ENCODE measurements at places on chromosomes 7 and 10.

DNA sequence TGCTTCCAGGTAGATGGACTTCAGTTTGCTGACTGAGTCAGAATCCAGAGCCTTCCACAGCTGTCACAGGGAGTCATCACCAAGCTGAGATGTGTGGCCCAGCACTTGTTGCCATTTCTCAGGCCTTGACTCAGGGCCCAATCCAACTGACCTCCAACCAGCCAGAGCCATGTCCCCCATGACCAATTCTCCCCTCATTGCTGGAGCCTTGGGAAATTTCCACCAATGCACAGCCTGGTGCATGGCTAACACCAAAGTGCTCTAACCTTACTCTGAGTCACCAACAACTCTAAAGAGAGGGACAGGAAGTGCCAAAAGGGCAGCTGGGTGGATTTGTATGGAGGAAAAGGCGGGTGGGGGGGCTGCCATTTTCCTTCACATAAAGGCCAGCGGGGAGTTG lies 13.4 kb upstream of the GLI3 start:
- no peak for DNase-seq

DNA sequence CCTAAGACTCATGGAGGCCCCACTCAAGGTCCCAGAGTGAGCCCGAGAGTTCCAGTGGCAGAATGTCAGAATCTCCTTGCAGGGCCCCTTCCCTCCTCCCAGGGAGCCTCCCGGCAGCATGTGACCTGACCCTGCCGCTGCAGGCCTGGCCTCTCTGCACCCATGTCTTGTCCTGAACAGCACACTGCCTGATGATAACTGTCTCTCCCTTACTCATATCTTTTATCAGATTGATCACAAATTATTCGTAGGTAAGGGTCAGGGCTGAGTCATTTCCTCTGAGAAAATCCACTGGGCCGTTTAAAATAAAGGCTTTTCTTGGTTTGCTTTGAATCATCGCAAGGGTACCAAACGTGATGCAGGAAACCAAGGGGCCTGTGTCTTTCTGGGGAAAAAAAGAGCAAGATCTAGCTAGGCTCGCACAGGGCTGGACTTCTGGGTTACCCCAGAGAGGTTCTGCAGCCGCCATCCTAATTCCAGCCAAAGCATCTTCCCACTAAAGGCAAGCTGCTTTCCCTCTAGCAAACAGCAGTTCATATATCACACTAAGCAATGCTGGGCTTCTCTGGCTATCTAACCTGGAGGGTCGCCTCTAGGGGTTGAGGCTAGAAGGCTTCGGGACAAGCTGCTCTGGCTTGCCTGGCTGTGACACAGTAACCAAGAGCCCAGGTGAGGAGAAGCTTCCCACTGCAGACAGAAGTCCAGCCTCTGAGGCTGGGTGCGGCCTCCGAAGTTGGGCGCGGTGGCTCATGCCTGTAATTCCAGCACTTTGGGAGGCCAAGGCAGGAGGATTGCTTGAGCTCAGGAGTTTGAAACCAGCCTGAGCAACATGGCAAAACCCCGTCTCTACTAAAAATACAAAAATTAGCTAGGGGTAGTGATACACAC lies 104.9 kb downstream of the SPDYE5 start:
- no peak for DNase-seq

GRCh38 chr7:30973292-30973691 lies 9.5 kb downstream of the GHRHR start:
- no peak for DNase-seq

DNA sequence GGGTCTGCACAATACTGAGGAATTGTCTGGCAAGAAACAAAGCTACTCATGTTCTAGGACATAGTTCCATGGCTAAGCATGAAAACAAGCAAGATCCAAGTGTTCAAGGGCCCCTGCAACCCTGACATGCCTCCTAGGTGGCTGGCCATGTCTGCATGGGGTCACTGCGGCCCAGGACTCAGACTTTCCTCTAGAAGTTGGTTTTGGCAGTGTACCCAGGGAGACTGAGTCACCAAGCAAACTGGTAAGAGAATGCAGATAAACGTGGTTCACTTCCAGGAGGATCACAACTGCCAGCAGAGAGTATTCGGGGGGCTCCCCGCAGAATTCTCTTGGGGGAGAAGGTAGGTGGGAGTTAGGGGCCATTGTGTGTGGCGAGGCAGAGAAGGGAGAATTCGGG lies 7.4 kb upstream of the PFKFB3 start:
- DNase-seq = no peak

DNA sequence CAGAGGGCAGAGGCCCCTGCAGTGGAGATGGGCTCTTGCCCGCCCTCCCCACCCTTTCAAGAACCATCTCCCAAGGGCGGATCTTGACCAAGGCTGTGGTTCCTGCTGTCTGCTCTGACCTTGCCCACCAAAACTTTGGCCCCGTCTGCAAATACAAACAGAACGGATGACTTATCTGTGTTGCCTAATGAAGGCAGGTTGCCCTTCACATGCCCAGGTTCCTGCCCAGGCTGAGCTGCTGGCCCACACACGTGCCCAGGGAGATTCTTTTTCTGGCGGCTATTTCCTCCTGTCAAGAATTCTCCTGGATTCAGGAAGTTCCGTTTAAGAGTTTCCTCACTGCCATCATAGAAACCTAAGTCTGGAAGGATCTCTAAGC lies 78.3 kb downstream of the PROSER2 start:
- DNase-seq = peak; percentile 56

DNA sequence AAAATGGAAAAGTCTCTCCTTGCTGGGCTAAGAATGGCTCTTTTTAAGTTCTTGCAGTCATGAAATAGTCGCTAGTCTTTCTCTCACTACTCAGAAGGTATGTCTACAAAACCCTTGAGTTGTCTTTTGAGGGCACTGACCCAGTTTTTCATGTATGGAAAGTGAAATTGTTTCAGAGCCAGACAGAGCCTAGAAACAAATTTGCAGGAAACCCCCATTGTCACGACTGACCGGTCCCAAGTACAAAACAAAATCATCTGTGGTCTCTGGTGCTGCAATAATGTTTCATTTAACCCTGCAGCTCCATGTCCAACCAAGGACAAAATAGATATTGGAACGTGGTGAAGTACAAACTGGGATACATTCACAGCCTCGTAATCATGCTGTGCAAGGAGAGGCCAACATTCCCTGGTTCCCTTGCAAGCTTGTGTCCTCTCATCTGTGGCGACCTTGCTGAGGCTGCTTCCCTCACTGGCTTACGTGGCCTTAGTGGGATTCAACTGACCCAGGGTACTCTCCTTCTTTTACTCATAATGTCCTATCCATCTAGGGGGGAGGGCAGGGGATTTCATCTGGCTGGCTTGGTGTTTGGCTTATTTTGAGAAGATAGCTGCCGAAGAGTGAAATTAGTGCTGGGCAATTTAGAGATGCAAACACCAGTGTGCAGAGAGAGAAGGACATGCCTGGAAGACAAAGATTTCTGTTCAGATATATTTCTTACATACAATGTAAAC lies 172.5 kb downstream of the IPMK start:
- no peak for DNase-seq

GRCh38 chr7:90689260-90689659 lies 93.1 kb downstream of the CDK14 start:
- no peak for DNase-seq

DNA sequence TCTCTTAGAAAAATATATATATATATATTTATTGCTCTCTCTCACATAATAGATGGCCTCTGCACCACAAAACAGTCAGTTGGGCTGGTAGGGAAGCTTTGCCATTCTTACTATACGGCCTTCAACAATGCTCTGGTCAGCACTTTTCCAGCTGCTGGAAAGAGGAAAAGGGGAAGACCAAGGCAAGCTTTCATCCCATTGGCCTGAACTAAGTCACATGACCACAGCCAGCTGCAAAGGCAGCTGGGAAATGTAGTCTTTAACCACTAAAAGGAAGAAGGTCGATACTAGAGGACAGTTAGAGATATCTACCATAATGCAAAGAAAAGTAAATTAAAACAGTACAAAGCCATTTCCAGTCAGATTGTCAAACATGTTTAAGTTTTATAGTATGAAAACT lies 58.4 kb upstream of the MACROH2A2 start:
- peak; percentile 65 for DNase-seq

DNA sequence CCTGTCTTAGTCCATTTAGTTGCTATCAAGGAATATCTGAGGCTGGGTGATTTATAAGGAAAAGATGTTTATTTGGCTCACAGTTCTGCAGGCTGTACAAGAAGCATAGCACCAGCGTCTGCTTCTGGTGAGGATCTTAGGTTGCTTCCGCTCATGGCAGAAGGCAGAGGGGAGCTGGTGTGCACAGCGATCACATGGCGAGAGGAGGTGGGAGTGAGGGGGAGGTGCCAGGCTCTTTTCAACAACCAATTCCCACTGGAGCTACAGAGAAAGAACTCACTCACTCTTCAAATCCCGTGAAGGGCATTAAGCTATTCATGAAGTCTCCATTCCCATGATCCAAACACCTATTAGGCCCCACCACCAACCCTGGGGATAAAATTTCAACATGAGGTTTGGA lies 371.6 kb downstream of the SH2D4B start:
- no peak for DNase-seq

DNA sequence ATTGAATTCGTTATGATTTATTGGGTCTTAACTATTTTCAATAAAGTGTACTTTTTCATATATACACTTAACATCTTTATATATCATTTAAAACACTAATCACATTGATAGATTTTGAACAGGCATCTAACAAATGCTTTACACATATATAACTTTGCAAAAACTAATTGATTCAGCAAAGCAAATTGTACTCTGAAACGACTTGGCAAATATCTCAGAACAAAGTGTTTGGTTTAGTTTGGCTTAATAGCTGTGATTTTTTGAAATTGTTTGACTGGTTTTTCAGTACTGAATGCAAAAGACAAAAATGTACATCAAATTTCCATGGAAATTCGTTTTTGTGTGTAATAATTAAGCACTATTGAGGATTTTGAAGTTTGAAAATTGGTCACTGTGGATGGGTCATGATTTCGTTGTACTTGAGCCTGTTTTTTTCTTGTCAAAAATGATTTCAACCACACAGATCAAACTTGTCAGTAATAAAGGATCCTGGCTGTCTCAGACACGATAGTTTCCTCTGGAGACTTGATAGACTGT lies 125.3 kb upstream of the SLC25A13 start:
- DNase-seq = no peak

DNA sequence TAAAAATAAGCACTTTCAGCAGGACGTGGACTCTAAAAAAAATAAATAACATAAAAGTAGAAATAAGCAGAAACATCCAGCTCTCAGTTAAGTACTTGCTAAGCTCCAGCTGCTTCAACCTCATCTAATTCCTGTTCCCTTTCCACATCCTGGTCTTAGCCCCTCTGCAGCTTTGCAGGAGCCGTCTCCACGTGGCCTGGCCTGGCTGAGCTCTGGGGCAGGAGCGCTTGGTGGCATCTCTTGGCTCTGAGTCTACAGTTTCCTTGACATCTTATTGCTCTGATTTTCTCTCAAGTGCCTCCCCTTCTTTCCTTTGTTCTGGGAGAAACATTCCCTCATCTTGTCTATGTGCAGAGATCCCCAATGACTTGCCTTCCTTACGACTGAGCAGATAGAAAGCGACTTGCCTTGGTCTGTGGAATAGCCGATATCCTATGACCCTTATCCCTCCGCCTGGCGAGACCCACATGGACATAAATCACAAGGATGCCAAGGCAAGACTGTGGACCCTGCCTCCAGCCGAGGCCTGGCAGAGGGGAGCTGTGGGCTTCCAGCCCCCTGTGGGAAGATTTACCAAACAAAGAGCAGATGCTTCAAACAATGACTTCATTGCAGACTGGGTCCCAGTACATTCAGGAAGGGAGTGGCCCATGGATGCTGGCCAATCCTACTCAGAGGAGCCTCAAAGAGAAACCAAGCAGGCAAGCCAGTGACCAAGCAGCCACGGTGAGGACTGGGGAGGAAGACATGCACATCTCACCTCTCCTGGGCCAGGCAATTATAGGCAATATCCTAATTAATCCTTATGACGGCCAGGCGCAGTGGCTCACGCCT lies 61.9 kb downstream of the SPOCK2 start:
- no peak for DNase-seq

DNA sequence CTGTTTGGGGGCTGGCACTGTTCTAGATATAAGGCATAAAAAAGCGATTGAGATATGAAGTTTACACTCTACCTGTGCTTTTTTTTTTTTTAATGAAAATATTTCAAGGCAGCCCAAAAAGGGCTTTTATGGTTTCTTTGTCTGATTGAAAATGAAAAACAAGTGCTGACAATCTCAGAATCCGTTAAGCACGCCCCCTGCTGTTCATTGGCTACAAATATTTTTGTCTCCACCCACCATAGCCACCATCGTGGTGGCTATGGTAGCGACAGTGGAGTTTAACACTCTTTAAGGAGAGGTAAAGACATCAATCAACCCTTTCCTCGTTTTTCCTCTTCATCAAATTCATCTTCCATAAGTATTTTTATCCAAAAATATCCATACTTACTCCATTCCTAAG lies 94.2 kb downstream of the CD36 start:
- no peak for DNase-seq

GRCh38 chr7:158015403-158016179 lies 572.0 kb downstream of the PTPRN2 start:
- no peak for DNase-seq

DNA sequence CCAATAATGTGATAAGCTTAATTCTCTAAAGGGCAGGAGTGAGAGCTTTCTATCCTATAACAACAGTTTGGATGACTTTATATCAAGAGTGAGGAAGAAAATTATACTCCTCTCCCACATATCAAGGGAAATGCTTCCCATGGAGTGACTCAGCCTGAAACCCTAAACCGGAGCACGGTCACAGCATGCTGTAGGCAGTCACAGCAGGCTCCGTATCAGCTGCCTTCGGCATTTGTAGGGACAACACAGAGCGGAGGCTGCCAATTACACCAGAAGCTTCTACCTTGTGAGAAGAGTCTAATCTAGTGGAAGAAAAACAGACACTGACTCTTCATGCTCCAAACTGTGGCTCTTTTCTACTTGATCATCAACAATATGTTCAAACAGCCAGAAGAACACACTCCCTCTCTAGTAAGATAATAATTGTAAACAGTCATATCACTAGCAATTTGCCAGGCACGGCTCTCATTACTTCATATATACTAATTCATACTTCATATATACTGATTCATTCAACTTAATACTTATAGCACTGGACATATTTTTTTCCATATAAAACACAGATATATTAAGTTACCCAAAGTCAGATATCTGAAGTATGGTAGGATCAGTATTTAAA lies 65.9 kb downstream of the DGKB start:
- DNase-seq = peak; percentile 53
